HuH-7 (cell line): ENCODE measurements at places on chromosomes 7 and 10.

DNA sequence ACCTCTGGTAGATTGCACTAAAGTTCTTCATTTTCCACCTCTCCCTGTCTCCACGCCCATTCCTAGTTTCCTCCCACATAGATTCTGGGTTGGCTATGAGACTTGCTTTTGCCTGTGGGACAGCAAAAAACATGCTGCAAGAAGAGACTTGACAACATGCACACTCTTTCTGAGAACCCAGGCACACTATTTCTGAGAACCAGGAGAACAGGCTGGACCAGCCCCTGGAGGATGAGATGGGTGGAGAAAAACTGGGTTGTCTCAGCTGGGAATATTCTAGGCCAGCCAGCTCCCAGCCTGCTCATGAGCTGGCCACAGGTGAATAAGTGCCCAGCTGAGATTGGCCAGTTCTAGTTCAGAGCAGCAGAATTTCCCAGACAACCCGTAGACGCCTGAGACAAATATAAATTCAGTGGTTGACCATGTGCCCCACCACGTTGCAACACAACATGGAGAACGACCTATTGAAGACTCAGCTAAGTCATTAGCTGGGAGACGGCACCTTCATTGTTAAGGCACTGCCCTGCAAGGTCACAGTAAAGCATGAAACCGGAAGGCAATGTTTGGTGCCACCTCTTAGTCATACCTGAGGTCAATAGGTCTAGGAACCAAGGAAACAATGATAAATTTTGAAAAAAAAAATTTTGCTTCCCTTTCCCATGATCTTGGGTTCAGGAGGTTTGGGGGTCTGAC is 92.7 kb upstream of the AKR1E2 start:
- DNase-seq: no peak

GRCh38 chr10:96655461-96656197 is 64.7 kb downstream of the PIK3AP1 start:
- DNase-seq: no peak

- DNase-seq: no peak
Measured at GRCh38 chr7:134777470-134777869, 2.0 kb upstream of the CALD1 start.

DNA sequence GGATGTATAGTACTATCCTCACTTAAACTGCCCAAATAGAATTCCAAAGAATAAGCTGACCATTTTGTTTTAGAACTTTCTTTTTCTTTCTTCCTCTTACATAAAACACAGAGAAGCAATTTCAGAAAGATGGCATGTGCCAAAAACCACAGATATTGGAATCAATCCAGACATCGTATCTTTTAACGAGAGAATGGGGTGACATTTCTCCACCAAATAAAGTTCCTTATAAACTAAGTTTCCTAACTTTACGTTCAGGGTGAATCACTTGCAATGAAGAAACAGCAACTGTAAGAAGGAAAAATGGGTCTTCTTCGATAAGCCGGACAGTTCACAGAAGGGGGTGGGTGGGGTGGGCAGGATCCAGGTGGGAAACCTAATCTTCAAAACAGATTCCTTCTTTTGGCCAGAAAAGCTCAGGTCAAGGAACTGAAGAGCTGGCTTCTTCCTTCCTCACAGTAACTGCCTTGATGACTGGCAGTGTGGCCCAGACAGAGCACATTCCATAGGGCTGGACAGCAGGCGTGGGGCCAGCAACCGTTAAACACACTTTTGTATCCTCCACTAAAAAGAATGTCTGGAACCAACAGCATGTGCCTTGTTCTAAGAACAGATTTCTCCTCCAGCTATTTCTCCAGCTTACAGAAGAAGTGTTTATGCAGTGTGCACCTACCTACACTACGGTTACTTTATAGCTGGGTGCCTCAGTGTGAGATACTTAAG is 31.5 kb downstream of the CREB3L2 start:
- DNase-seq: no peak

- no peak for DNase-seq
Measured at GRCh38 chr7:8060241-8060640, 91.6 kb downstream of the GLCCI1 start.

DNA sequence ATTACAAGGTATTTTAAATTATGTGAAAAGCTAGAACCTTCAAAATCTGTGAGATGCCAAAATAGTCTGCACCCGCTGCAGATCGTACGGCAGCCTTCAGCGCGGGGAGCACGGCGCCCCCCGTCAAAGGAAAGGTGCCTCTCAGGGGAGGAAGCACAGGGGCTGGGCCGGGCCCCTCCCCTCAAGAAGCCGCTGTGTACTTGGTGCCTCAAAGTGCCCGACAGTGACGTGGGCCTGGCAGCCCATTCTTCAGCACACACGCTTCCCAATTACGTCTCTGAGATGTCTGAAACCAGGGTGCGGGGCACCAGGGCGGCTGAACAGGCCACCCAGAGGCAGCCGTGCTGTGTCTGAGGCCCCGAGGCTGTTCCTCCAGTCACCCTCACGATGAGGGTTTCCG is 116.1 kb downstream of the INPP5A start:
- no peak for DNase-seq

DNA sequence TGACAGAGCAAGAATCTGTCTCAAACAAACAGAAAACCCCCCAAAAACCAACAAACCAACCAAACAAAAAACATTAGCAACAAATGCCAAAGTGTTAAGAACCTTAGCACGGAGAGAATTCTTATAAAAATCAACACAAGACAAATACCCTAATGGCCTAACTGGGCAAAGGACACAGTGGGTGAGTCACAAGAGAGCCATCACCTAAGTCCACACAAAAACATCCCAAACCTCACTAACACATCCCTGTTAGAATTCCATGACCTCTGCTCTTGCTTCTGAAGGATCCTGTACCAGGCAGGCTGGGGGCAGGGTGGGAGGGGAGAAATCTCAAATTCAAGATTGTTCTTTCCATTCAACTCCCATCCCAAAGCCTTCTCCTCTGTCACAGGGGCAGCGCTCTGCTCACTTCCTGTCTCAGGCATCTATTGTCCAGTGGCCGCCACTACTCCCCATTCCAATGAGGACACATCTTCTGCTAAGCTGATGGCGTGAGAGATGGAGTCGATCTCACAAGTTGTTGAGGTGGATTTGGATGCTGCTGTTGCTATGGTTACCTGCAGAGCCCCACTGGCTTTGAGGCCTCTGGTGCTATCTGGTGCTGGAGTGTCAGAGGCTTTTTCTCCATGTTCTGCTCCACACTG is 9.2 kb downstream of the IL15RA start:
- no peak for DNase-seq
